CD4-positive, alpha-beta T cell treated with Interleukin-21 for 1 hour (primary cell): ENCODE measurements at places on chromosomes 7 and 10.

- no peak for DNase-seq
Observed at GRCh38 chr7:158279539-158280447, 307.8 kb downstream of the PTPRN2 start.

DNA sequence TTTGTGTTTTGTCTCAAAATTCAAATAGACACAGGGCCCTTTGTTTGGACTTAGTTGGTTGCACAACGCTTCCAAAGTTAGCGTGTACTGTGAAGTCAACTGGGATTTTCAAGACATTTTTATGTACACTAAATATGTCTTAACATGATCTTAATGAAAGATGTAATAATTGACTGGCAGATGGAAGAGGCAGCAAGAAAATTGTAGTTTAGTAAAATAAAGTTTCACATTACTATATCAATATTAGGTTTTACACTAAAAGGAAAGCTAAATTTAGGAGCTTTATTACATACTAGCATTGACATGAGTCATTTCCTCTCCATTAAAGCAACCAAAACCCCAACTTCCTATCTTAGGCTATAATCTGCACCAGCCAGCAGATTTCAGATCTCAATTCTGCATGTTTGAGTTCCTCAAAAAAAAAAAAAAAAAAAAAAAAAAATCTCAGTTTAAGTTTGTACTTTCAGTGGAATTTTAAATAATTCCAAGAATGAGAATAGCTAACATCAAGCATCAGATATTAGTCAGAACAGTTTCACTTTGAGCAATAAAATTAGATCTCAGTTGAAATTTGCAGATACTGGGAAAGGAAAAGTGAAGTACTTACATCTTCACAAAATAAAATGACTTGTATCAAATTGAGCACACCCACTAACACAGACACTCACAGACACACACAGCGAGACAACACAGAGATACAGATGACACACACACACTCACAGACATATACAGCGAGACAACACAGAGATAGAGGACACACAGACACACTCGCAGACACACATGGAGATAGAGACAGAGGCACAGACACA, 346.6 kb upstream of the KLF6 start:
- DNase-seq, result peak; percentile 84

- DNase-seq, result no peak
Observed at GRCh38 chr10:130807721-130808120, 503.8 kb downstream of the TCERG1L start.

GRCh38 chr7:2191016-2191415, 41.7 kb downstream of the MAD1L1 start:
- DNase-seq, result no peak

DNA sequence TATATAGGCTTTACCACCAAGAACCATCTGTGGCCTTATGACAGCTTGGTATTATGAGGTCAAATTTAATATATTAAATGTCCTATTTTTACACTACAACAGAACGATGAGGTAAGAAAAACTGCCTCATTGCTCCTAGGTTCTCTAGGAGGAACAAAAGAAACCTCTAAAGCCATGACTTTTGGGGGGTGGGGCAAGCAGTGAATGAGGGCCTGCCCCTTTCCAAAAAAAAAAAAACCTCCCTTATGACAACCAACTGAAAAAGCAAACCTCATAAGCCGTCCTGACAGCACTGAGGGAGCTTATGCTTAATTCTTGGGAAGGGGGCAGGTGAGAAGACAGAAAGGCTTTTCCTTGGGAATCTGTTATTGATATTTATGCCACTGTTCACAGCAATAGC, 116.6 kb downstream of the KMT2E start:
- DNase-seq, result no peak

DNA sequence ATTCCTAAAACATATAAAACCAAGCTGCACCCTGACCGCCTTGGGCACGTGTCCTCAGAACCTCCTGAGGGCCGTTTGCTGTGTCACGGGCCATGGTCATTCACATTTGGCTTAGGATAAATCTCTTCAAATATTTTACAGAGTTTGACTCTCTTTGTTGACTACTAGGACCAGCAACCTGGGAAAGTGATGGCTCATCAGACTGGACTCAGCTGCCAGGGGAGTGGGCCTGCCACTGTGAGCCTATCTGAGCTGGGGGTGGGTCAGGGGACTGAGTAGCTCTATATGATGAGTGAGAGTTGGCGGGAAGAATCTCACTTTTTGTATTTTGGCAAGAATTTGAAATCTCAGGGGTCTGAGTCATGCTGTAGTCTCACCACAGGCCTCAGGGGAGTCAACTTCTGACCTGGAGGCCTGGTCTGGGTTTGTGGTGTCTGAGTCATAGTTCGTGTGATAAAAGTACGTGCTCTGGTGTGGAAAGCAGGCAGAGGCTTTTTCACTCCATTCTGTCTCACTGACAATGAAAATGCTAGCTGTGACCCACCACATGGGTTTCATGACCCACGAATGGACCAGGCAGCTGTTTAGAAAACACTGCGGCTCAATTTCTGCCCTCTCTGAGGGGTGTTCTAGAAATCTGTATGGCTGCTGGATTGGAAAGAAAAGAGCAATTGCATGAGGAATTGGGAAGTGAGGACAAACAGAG, 4.2 kb upstream of the UPP1 start:
- peak; percentile 75 for DNase-seq

GRCh38 chr7:87058744-87059524, 520 bp downstream of the ELAPOR2 start:
- DNase-seq, result peak; percentile 22

DNA sequence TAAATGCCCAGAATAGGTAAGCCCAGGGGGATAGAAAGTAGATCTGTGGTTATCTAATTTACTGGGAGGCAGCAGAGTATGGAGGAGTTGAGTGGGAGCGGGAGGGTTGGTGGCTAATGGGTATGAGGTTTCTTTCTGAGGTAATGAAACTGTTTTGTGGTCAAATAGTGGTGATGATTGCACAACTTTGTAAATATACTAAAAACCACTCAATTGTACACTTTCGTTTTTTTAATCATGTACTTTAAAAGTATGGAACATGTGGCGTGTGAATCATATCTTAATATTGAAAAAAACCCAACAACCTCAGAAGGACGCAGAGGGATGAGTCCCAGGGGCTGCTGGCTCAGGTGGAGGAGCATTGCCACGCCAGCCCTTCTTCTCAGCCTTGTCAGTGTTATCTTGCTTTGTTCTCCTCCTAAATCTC, 118.1 kb downstream of the WDR11 start:
- DNase-seq, result no peak

DNA sequence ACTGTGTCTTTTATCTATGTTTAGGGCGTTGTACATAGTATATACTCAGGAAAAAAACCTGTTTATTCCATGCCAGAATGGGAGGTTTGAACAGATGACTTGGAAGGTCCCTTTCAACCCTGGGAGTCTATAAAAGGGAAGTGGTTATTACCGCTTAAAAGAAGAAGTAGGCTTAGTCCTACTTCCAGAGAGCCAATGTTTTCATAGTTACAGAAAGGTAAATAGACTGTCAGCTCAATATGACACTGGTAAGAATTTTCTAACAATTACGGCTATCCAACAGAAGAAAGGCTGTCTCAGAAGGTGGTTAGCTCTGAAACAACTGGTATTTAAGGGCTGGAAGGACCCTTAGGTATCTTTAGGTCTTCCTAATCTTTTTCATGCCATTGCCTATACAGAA, 1.1 kb upstream of the TFAM start:
- DNase-seq, result peak; percentile 49

- DNase-seq, result peak; percentile 36
Observed at GRCh38 chr10:114499630-114500190, 95.4 kb upstream of the AFAP1L2 start.
